ENCODE measurements at places on chromosomes 6 and 20.

- peak; percentile 63 for DNase-seq
Measured at GRCh38 chr20:63434599-63435378, 37.7 kb downstream of the KCNQ2 start.

GRCh38 chr20:57474816-57475215 is 50.1 kb downstream of the CTCFL start:
- DNase-seq: no peak

GRCh38 chr6:26380256-26380655 is 2.7 kb upstream of the BTN2A2 start:
- DNase-seq: no peak

GRCh38 chr6:139824864-139825263 is 450.4 kb upstream of the CITED2 start:
- no peak for DNase-seq

DNA sequence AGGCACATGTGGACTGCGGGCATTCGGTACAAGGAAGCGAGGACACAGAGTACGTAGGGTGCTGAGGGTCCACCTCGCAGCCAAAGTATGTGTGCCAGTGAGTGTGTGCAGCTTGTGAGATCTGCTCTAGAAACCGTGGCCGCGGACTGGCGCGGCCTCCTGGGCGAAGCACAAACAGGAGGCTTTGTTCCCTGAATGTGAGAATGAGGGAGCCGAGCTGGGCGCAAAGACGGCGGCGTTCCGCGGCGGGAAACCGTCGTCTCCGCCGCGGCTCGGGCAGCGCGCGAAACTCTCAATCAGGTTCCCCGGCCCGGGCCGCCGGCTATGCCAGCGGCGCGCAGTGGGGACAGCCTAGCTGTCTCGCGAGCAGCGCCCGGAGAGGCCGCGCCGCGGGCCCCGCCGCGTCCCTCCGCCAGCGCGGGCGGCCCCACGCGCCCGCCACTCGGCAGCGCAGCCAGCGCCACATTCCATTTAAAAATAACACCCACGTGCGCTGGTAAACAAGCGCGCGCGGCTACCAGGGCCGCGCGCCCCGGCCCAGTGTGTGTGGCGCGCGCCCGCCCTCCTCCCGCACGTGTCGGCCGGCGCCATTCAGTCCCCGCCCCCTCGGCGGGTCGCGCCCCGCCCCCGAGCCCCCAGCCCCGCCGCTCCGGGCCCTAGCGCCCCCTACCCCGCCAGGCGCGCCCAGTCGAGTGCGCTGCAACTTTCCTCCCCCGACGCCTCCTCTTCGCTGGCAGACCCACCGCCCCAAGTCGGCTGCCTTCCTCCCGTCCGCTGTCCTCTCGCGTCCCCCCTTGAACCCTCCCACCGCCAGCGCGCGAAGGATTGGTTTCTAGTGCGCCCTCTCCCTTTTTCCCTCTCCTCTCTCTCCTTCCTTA is 3.0 kb upstream of the FOXO3 start:
- peak; percentile 72 for DNase-seq

- no peak for DNase-seq
Measured at GRCh38 chr6:7900621-7901020, 10.0 kb downstream of the TXNDC5 start.

DNA sequence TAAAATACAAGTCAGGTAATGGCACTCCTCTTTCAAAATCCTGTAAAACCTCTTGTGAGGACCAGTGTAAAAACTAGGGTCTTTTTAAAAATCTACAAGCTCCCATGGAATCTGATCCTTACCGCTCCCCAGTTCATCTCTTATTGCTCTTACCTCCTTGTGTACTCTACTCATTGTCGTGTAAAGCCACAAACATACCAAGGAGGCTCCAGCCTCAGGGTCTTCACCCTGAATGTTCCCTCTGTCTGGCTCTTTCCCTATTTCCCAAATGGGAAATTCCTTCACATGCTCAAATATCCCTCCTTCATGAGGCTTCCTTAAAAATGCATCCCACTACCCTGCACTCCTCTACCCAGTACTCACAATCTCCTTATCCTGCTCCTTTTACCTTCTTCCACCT is 67.1 kb downstream of the TASP1 start:
- DNase-seq: no peak

- DNase-seq: no peak
Measured at GRCh38 chr6:112017169-112017568, 36.7 kb upstream of the CCN6 start.

GRCh38 chr6:139800837-139801236 is 426.4 kb upstream of the CITED2 start:
- DNase-seq: no peak

DNA sequence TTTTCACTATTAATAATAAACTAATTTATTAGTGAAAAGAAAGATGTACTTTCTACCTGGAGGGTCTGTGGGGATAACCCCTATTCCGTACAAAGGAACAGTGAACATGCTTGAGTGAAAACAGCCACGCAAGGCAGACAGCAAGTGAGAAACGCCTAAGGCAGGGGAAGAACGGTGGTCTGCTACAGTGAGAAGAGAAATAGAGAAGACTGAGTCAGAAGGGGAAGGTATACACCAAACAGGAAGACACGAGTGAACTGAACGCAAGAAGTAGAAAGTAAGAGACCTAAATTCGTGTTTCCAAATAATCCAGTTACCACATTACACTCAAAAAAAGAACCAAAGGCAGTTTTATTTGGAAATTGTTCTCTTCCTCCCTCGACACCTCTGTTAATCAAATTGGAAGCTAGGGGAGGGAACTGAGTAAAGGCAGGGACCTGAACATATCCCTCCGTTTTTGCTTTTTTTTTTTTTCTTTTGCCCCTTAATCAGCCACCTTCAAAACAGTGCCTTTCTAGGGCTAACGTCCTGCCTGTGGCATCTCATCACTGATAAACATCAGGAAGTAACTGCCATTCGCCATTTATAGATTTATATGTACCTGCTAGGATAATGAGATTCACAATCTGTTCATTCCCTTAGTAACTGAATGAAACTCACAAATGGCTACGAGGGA is 48.9 kb downstream of the ATXN1 start:
- DNase-seq: no peak

DNA sequence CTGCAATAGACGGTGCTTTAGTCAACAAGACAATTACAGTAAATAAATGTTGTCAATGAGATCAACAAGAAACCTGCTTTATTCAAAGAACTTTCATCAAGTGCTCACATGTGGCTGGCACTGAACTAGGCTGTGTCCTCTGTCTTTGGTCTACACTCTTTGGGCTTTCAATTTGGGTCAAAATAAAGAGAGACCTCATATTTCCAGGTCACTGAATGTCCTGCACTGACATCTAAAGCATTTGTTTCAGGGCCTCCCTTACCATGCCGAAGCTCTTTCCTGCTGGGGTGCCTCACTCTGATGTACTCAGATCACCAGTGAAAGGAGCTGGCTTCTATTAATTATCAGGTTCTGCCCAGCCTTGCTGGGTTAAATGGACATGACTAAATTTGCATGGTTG is 32.0 kb downstream of the PDE7B start:
- DNase-seq: no peak

- no peak for DNase-seq
Measured at GRCh38 chr20:48875233-48875913, 46.1 kb upstream of the ARFGEF2 start.

GRCh38 chr20:10225439-10226060 is 6.9 kb downstream of the SNAP25 start:
- DNase-seq: no peak

DNA sequence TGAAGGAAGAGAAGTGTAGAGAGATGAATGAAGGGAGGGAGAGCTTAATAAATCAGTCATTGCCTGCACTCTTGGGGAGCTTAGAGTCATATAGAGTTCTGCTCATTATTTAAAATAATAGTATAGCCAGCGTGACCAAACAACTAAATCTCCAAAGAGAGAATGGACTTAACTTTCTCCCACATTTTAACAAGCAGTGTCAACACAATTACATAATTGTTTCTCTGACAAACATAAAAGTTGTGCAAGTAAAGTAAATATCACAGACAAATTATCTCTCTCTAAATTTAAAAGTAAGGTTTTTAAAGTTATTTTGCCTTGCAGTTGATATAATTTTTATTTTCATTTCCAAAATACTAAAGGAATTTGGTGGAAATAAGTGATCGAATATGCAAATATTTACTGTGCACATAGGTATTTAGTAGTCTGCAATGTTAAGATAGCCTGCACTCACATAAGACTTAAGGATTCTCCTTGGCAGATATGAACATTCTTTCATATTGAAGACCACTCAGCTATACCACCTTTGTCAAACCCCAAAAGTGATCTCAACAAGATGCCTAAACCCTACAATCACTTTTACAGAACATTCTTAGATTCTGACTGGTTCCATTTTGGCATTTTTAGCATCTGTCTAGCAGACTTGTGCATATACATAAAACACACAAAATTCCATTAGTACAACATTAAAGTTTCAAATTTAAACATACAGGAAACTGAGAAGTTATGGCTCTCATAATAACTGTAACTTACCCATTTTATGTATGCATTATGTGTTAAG is 67.7 kb downstream of the KIF6 start:
- peak; percentile 61 for DNase-seq

GRCh38 chr6:90960324-90960723 is 373.5 kb upstream of the MAP3K7 start:
- no peak for DNase-seq

DNA sequence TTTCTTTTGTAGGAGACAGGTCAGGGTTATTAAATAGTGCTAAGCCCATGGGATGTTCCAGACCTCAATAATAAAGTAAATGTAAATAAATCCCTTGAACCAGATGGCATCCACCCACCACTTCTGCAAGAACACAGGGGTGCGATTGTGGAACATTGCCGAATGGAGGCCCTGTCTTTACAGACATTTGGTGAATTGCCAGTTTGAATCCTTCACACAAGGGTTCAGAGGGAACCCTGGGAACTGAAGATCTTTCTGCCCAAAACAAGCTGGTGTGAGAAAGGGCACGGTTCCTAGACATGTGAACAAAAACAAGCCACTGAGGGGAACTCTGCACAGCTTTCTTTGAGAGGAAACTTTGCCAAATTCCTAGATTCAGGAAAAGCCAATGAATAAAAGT is 30.2 kb upstream of the RNF8 start:
- peak; percentile 15 for DNase-seq

DNA sequence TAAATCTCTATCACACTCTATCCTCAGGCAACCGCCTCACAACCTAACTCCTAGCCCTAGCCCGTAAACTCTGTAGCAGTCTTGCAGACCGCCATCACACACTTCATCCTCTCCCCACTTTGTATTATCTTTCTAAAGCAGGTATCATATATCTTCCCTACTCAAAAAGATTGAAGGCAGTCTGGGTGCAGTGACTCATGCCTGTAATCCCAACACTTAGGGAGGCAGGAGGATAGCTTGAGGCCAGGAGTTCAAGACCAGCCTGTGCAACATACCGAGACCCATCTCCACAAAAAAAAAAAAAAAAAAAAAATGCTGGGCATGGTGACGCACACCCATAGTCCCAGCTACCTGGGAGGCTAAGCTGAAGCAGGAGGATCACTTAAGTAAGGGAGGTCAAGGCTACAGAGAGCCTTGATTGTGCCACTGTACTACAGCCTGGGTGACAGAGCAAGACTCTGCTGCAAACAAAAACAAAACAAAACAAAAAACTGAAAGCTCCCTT is 22.9 kb downstream of the RANBP9 start:
- no peak for DNase-seq

GRCh38 chr6:24949020-24949569 is 13.3 kb upstream of the RIPOR2 start:
- DNase-seq: no peak

DNA sequence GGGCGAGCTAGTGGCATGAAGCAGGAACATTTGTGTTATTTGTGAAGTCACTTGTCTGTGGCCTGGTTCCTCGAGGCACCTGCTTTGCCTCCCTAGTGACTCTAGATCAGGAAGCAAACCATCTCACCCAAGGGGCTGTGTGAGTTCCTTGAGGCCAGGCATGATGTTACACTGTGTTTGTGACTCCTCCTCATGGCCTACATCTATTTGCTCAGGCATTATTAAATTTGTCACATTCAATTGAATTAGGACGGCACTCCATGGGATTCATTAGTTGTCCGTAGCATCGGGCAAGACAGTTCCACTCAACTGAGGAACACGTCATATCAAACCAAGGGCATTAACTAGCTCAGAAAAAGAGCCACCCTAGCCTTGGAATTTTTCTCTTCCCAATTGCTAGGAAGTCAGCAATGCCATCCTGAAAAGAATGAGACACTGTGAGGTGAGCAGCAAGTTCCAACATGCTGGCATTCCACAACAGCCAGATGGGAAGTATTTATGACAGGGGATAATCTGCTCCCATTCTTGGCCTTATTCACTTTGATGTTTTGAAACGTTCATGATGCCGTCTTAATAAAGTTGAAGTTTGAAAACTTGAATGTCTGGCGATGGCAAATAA is 17.2 kb downstream of the TMEM200A start:
- no peak for DNase-seq

DNA sequence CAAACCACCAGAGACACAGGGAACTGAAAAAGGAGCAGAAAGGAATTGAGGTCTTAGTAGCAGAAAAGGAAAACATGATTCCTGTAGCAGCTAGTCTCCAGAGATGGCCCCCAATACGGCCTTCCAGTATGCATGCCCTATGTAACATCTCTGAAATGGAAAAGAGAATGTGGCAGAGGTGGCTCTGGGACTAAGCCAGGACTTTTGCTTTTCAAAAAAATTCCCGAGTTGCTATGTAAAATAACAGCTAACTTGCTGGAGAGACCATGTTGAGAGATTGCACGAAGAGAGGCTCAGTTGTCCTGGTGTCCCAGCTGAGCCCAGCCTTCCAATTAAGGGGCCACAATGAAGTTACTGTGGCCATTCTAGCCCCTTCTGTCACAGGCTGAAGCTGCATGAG is 27.7 kb downstream of the IL20RA start:
- DNase-seq: peak; percentile 65

- peak; percentile 36 for DNase-seq
Measured at GRCh38 chr6:145309842-145310535, 425.3 kb downstream of the EPM2A start.

GRCh38 chr20:5168651-5169396 is 42.0 kb downstream of the CDS2 start:
- peak; percentile 35 for DNase-seq

GRCh38 chr6:124237911-124238310 is 434.2 kb downstream of the NKAIN2 start:
- no peak for DNase-seq

DNA sequence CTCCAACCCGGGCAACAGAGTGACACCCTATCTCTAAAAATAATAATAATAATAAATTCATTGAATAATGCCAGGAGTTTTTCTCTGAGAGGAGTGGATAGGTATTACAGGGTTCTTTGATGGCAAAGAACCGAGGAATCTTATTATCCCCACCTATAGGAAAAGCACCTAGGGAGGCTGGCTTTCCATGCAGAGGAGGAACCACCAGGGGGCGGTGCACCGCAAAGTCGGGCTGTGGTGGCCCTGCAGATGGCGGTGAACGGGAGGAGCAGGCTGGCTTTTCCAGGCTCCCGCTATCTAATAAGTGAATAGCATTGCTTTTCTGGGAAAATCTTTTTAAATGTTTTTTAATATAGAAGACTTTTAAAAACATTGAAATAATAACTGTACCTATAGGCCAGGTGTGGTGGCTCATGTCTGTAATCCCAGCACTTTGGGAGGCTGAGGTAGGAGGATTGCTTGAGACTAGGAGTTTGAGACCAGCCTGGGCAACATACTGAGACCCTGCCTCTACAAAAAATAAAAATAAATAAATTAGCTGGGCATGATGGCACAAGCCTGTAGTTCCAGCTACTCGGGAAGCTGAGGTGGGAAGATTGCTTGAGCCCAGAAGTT is 864.2 kb downstream of the KIF16B start:
- no peak for DNase-seq

All from fibroblast of skin of scalp (primary cell).